NCI-H187 (cell line): ENCODE measurements at places on chromosomes 12 and 14.

- DNase-seq: no peak
Observed at GRCh38 chr12:10853776-10854175, 4.5 kb upstream of the PRR4 start.

DNA sequence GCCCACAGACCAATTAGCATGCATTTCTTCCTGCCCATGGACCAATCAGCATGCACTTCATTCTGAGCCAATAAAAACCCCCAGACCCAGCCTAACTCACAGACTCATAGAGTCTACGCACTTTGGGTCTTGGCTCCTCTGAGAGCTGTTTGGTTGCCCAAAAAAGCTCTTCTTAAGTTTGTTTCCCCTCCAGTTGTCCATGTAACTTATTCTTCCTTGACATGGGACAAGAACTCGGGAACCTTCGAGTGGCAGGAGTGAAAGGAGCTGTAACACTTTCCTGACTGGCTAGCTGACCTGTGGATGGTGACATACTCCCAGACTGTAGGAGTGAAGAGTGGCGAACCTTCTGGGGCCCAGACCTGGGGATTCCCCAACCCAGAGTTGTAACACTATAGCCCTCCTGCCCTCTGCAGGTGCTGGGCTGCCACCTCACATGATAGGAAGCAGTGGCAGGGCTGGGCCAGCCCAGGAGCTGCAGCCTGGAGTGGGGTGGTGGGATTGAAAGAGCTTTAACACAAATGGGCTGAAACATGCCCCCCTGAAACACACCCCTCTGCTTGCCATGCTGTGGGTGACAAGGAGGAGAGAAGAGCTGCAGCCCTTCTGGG lies 4.4 kb upstream of the BTBD7 start:
- no peak for DNase-seq

- no peak for DNase-seq
Observed at GRCh38 chr14:20578325-20578724, 9.5 kb downstream of the RNASE11 start.

GRCh38 chr14:52402812-52403526 lies 88.9 kb downstream of the PTGER2 start:
- no peak for DNase-seq

DNA sequence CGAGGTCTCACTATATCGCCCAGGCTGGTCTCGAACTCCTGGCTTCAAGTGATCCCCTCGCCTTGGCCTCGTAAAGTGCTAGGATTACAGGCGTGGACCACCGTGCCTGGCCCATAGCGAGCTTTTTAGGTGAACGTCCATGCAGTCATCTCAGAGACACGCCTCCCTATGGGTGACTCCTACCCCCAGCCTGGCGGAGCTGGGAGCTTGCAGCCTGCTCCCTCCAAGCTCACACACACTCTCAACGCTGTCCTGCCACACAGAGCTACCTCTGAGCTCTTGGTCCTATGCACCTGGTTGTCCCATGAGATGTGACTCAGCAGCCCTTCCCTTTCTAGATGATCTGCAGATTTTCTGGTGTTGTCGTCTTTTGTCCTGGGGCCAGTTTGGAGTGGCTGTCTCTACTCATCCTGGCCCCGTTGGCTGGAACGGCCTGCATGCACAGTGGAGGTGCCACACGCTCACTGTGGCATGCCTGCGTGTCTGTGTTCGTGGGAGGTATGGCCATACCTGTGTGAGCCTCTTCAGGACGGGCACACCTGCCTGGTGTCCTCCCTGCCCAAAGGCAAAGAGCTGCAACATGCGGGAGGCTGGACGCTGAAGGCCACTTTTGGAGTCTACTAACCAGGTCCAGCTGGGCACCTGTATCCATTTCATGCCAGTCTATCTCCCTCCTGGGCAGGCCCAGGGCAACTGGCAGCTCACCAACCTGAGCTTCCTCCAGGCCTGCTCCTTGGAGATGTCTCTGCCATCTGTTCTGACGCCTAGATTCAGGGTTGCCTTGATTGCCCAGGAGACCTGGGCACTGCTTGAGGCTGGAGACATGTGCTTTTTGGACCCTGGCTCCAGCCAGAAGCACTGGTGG lies 18.1 kb downstream of the CABP1 start:
- DNase-seq: no peak

GRCh38 chr14:97120611-97121031 lies 323.4 kb downstream of the VRK1 start:
- no peak for DNase-seq

DNA sequence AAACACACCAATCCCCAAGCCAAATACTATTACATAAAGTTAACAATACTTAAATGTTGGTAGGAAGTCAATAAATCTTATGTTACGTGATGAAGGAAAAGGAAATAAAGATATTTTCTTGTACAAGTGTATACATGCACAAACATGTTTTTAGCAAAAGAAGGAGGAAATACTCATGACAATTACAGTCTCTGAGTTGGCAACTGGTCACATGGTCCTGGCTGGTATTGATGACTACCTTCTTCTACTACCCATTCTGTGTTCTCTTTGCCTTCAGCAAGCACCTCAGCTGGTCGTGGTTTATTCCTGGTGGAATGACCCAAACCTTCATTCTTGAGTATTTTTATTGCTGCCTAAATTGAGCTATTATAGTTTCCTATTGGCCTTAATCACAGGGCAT lies 84.8 kb downstream of the PLBD1 start:
- no peak for DNase-seq

- DNase-seq: no peak
Observed at GRCh38 chr12:130973109-130973508, 19.4 kb downstream of the ADGRD1 start.

DNA sequence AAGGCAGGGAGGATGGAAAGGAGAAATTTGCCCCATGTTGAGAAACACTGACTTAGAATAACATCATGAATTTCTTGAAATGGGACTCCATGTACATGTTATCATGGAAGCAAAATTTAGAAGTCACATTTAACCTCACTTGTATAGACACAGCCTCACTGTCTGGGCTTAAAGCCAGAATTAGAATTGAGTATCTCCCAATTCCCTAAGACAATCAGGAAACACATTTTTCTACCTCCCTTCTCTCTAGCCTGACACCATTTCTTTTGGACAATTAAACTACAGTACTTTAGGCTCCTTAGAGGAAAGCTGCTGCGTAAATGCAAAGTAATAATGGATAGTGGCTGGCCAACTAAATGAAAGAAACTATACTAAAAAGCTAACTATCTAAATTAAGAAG lies 795.5 kb downstream of the C12orf50 start:
- no peak for DNase-seq

DNA sequence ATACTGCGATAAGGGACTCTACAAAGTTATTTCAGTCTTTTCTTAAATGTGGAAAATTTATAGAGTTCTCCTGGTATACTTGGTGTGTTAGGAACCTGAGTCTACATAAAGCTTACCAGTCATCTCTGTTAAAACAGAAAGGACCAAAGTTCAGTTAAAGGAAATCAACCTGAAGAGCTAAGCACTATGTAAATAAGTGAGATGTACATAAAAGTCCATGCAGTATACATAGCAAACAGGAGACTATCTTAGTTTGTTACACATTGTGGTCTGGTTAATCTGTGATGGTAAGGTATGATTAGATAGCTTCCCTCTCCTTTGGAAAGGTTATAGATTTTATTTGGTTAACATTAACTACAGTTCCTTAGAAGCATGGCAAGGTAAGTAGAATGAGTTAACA lies 75.9 kb downstream of the ATP2B1 start:
- no peak for DNase-seq

DNA sequence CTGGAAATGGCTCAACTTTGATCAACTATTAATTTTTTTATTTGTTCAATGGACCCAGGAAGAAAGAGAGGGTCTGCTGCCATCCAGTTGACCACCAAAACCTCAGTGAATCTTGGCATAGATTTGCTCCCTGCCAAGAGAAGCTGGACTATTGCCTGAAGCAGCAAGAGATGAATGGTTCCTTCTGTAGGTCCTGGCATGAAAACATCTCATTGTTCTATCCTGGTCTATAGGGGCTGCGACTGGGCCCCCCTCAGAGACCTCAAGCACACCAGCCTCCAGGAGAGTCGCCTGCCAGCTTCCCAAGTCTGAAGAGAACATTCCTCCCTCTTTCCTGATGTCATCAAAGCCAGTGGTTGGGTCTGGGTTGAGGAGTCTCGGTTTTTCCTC lies 204.9 kb downstream of the TMX1 start:
- no peak for DNase-seq

DNA sequence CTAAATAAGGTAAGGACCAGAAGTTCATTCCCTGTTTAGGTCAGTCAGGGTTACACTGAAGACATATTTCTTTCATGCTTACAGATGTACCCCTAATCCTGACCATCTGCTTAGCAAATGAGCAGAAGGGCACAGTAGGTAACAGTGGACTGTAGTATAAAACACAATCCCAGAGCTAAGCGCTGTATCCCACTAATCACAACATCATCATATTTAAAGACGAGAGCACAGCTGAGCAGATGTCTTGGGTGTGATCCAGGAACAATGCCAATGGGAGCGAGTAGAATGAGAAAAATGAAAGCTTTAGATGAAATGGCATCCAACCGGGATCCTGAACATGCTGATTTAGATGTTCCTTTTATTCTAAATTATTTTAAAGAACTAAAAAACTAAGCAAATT lies 213.4 kb downstream of the CCER1 start:
- no peak for DNase-seq

DNA sequence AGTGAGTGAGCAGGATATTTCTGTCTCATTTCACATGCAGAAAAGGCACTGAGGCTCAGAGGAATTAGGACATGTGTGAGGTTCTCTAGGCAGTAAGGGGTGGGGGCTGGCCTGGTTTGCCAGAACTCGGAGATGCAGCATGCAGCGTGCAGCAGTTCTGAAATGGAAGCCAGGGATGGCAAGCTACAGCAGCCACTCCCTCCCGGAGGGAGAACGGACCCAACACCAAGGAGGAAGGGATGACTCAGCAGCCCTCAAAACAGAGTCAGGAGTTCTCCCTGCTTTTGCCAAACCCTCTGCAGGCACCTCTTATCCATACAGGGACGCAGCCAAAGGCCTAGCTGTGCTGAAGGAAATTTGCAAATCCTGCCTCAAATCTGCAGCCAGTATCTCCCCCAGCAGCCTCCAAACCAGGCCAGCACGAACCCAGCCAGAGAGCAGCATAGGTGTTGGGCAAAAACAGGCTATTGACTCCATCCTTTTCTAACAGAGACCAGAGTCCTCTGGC lies 10.3 kb upstream of the SERPINA3 start:
- no peak for DNase-seq

DNA sequence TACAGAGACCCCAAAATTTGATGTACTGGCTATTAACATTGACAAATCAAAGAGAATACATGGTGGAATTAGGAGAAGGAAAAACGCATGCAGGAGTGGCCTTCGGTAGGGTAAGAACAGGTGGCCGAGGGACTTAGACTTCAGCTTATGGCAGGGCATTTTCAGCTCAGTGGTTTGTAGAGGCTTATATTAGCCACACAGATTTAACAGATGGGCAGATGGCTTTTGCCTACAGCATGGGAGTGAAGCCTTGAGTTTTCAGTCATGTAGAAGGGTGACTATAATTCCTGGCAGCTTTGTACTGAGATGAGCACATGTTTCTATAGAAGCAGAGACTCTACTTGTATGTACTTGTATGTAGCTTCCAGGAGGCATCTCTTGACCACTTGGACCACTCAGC lies 40.9 kb upstream of the PLEKHA5 start:
- no peak for DNase-seq
